Pancreas (tissue), 10 donors: ENCODE measurements at places on chromosomes 1 and 21. TPM values are rescaled to one million over a fixed set of nuclear protein-coding genes. Genes with fewer than 3 reads are reported as not detected.

The ERI3 gene
- 18.9 TPM for total RNA-seq

The MARCKSL1 gene
- total RNA-seq: 16.1 TPM

DNA sequence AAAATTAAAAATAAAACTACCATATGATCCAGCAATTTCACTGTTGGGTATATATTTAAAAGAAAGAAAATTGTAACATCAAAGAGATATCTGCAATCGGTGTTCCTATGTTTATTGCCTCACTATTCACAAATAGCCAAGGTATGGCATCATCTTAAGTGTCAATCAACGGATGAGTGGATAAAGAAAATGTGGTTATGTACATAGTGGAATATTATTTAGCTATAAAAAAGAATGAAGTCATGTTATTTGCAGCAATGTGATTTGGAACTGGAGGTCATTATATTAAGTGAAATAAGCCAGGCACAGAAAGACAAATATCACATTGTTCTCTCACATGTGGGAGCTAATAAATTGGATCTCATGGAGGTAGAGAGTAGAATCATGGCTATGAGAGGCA, 76.3 kb downstream of the RD3 start:
- H3K36me3 ChIP-seq: no peaks in the 10 kb centered on the region
- no peaks in the 10 kb centered on the region for H3K27me3 ChIP-seq

- no peak overlapping the region for H3K27ac ChIP-seq
- H3K4me3 ChIP-seq: no peak overlapping the region
- H3K4me1 ChIP-seq: no peaks in the 10 kb centered on the region
- no peaks in the 10 kb centered on the region for H3K36me3 ChIP-seq
- no peak for DNase-seq
- H3K27me3 ChIP-seq: no peaks in the 10 kb centered on the region
Measured at GRCh38 chr1:212644866-212645545, 36.4 kb downstream of the ATF3 start.

DNA sequence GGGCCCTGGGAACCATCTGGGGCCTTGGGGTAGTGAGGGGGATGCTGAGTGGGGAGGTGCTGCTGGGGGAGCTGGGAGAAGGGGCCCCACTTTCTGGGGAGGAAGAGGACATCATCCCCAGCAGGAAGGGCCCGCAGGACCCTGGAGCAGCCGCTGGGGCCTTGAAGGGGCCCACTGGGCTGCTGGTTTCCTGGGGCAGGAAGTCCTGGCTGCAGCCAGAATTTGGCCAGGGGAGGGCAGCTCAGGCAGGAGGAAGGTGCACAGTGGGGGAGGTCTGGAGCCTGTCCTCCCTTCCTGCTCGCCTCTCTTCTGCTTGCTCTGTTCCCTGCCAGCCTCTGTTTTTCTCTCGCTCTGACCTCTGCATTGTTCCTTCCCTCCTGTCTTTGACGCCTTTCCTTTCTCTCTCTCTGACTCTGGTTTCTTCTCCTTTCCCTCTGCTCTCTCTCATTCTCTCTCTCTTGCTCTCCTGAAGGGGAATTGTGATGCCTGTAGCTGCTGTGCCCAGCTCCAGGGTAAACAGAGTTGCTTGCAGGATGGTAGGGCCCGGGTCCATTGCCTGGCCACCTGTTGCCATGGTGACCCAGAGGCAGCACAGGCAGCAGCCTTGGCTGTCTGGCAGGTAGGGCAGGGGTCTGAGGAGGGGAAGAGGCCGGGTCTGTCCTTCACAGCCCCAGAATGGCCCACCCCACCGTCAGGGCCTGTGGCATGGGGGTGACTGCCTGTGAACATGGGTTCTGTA, 23.9 kb downstream of the ACOT11 start:
- H3K27ac ChIP-seq: no peak overlapping the region
- DNase-seq: no peak
- no peaks in the 10 kb centered on the region for H3K4me1 ChIP-seq
- H3K4me3 ChIP-seq: no peak overlapping the region

The PLA2G2C gene
- total RNA-seq: not detected

- H3K27me3 ChIP-seq: no peaks in the 10 kb centered on the region
- no peaks in the 10 kb centered on the region for H3K4me1 ChIP-seq
- no peak overlapping the region for H3K27ac ChIP-seq
- no peak overlapping the region for H3K4me3 ChIP-seq
- H3K36me3 ChIP-seq: no peaks in the 10 kb centered on the region
- DNase-seq: no peak
Measured at GRCh38 chr1:237270353-237270752, 228.4 kb downstream of the RYR2 start.

DNA sequence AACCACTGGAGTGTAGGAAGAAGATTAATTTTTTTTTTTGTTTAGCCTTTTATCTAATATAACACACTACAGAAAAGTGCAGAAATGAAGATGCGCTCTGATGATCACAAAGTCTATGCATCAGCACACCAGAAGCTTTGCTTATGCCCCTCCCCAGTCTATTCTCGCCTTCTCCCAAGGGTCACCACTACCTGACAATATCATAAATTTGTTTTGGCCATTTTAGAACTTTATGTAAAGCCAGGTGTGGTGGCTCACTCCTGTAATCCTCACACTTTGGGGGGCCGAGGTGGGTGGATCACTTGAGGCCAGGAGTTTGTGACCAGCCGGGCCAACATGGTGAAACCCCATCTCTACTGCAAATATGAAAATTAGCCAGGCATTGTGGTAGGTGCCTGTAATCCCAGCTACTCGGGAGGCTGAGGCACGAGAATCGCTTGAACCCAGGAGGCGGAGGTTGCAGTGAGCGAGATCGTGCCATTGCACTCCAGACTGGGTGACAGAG, 231.3 kb downstream of the FOXD2 start:
- H3K27me3 ChIP-seq: peaks cover 6% of the 10 kb centered on the region
- no peaks in the 10 kb centered on the region for H3K36me3 ChIP-seq
- no peak for DNase-seq
- no peak overlapping the region for H3K27ac ChIP-seq
- no peaks in the 10 kb centered on the region for H3K4me1 ChIP-seq
- H3K4me3 ChIP-seq: no peak overlapping the region

- no peaks in the 10 kb centered on the region for H3K4me1 ChIP-seq
- DNase-seq: no peak
- H3K27ac ChIP-seq: no peak overlapping the region
- no peak overlapping the region for H3K4me3 ChIP-seq
- no peaks in the 10 kb centered on the region for H3K36me3 ChIP-seq
- no peaks in the 10 kb centered on the region for H3K27me3 ChIP-seq
Measured at GRCh38 chr1:86821956-86822355, 92.0 kb downstream of the SELENOF start.

DNA sequence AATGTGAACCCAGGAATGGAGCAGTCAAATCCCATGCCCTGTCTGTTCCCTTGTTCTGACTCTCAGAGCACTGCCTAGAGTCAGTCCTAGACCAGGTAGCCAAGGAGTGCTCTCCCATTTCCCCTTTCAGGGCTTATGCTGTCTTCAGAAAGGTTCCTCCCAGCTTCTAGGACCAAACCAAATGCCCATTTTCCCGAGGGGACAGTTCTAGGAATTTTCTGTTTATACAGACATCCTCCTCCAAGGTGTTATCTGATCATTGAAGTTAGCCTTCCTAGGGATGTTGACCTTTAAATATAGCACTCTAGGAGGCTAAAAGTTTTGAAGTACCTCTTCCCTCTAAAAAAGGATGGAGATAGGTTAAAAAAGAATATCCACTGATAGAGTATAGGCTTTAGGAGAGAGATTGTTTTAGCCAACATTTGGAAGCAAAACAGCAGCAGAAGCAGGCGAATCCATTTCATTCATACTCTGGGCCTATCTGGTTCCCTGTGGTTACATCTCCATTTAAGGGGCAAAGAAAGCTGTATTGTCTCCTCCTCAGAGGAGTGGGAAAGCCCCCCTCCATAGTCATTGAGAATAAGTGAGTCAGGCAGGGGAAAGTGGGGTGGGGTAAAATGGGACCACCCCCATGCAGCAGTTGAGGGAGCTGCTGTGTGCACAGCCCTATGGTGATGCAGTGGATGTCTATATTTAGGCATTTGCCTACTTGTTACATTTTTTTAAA, 126.5 kb downstream of the SPATA46 start:
- no peaks in the 10 kb centered on the region for H3K4me1 ChIP-seq
- no peak overlapping the region for H3K27ac ChIP-seq
- DNase-seq: no peak
- no peak overlapping the region for H3K4me3 ChIP-seq
- H3K27me3 ChIP-seq: no peaks in the 10 kb centered on the region
- no peaks in the 10 kb centered on the region for H3K36me3 ChIP-seq

DNA sequence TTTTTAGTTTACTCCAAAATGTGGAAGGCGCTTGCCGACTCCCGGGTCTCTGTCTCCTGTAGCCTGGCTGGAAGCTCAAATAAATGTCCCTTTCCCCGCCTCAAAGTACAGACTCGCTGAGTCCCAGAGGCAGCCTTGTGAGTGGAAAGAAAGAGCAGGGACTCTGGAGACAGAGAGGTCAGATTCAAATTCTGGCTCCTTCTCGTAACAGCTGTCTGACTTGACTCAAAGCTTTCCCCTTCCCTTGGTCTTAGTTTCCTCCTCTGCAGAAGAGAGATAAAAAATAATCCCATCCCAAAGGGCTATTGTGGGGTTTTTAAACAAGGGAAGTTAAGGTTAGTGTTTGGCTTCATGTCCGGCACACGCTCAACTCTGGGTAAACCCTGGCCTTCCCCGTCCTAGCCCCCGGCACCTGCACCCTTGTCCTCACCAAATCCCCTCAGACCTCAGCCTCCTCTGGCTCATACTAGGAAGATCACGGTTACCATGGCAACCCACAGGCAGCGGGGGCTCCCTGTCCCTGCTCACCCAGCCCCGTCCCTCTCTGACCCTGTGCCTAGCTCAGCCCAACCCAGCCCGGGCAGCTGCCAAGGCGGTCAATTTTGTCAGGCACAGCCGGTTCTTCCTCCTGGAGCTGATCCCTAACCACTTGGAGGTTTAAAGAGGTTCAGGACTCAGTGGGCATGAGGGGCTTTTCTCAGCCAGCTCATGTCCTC, 49.2 kb upstream of the IGSF21 start:
- H3K36me3 ChIP-seq: no peaks in the 10 kb centered on the region
- DNase-seq: no peak
- no peak overlapping the region for H3K4me3 ChIP-seq
- no peaks in the 10 kb centered on the region for H3K27me3 ChIP-seq
- no peaks in the 10 kb centered on the region for H3K4me1 ChIP-seq
- H3K27ac ChIP-seq: no peak overlapping the region

DNA sequence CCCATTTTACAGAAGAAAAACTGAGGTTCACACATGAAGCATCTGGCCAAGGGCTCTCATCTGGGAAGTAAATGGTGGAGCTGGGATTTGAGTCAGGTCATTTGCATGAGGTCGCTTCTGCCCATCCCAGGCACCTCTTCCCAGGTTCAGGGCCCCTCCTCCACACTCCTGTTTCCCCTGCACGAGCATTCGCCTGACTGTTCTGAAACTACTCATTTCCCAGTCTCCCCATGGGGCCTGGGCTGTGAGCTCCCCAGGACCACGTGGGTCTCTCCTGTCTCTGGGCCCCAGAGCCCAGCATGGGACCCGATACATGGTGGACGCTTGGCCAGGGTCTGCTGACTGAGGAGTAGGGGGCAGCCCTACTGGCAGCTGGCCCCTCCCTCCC, 360.8 kb downstream of the MATN1 start:
- H3K27me3 ChIP-seq: no peaks in the 10 kb centered on the region
- DNase-seq: no peak
- H3K4me3 ChIP-seq: no peak overlapping the region

The DMRTA2 gene
- total RNA-seq: not detected

The FHL3 gene
- total RNA-seq: 7.9 TPM

- no peak for DNase-seq
- no peak overlapping the region for H3K4me3 ChIP-seq
- H3K27ac ChIP-seq: no peak overlapping the region
- H3K36me3 ChIP-seq: peaks cover 5% of the 10 kb centered on the region
Measured at GRCh38 chr1:100290291-100290690, 24.3 kb downstream of the RTCA start.

DNA sequence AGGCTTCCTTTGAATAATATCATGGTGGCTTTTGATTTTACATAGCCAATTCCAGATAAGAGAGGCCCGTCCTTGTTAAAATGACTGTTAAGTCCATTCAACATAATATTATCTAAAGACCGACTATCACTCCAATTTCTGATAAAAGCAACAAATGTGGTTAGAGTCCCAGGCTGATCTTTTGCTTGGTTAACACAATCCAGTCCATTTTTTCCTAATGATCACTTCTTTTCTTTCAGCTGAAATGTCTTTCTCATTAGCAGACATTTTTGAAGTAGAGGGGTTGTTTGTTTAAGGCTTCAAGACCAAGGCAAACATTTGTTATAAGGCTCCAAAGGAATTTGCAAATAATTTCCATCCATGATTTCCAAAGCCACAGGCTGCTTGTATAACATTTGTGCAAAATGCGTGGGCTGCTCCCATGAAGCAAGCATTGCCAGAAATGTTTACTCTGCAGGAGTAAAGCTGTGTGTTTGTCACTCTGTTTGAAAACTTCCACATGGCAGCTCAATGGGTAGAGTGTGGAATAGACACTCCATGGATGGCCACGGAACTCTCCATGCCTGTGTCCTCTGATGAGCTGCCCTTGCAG, 111.5 kb downstream of the PSMG1 start:
- no peaks in the 10 kb centered on the region for H3K4me1 ChIP-seq
- H3K27ac ChIP-seq: no peak overlapping the region
- H3K36me3 ChIP-seq: no peaks in the 10 kb centered on the region
- H3K27me3 ChIP-seq: no peaks in the 10 kb centered on the region
- H3K4me3 ChIP-seq: no peak overlapping the region
- DNase-seq: no peak

GRCh38 chr1:214401666-214402065, 120.7 kb downstream of the SMYD2 start:
- H3K36me3 ChIP-seq: no peaks in the 10 kb centered on the region
- H3K4me3 ChIP-seq: no peak overlapping the region

The FAM177B gene
- total RNA-seq: 0.32 TPM

The MARK1 gene
- total RNA-seq: 2.7 TPM

DNA sequence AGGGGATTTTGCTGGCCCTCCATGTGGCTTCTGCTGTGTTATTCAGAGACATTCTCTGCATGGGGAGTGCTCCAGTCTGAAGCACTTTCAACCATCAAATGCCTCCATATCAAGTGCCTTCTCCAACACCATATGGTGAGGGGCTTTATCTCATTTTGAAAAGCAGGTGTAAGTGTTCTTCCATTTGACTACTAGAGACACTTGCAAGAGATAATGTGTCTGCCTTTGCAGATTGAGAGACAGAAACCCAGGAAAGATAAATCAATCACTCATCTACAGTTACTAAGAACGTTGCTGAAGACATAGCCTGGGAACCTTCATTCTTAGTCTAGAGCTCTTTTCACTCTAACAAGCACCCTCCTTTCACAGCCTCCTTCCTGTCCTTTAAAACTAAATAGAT, 29.5 kb upstream of the REG4 start:
- no peak overlapping the region for H3K27ac ChIP-seq
- H3K4me3 ChIP-seq: no peak overlapping the region
- H3K36me3 ChIP-seq: no peaks in the 10 kb centered on the region
- DNase-seq: no peak

The GUCA2B gene
- 0.37 TPM for total RNA-seq

DNA sequence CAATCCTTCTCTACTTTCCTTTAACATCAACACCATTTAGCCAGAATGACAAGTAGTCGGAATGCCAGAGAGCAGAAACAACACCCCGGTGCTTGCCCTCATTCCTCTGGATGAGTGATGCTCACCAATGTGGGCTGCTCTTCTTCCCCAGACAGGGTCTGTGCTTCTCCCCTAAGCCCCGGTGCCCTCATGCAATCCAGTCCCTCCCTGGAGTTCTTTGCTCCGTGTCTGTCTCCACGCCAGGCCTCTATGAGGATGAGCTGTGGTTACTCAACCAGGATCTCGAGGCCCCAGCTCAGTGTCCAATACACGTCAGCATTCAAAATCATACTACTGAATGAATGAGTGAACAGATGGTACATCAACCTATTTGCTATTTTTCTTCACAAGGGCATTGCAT, 29.7 kb upstream of the PDE9A start:
- H3K4me1 ChIP-seq: peaks cover 11% of the 10 kb centered on the region
- H3K4me3 ChIP-seq: no peak overlapping the region
- H3K27ac ChIP-seq: peak overlapping the region; percentile 52
- peaks cover 3% of the 10 kb centered on the region for H3K27me3 ChIP-seq
- DNase-seq: no peak
